WTC11 (cell line): ENCODE measurements at places on chromosomes 13 and 19.
A peak's percentile ranks its signal among the peaks of the same experiment; 100 is the strongest.

DNA sequence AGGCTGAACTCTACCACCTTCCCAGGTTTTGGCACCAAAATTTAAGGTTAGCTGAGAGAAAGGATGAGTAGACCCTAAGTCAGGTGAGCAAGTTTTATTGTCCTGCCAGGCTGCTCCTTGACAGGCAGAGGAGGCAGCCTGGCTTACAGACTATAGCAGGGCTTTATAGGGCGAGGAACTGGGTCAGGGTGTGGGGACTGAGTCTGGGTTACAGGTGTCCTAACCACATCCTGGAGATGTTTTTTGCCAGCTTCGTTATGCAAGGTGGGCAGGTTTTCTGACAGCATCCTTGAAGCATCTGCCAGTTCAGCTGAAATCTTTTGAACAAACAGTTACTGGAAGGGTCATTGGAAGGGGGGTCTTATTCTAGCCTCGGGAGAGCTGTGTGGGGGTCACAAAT, 905.7 kb upstream of the SLITRK5 start:
- no peak overlapping the region for H3K4me3 ChIP-seq
- DNase-seq = no peak
- peaks cover 2% of the 10 kb centered on the region; the same call in 1 of the 2 replicates for H3K27me3 ChIP-seq
- H3K36me3 ChIP-seq = no peaks in the 10 kb centered on the region

DNA sequence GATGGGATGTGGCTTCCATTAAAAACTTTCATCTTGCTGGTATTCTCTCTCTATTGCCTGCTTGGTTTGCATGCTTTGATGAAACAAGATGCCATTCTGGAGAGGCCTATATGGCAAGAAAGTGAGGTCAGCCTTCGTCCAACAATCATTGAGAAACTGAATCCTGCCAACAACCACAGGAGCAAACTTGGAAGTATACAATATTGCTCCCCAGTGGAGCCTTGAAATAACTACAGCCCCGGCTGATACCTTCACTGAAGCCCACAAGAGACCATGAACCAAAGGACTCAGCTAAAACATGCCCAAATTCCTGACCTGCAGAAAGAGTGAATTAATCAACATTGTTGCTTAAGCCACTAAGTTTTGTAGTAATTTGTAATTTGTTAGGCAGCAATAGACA, 82.5 kb upstream of the FGF14 start:
- no peaks in the 10 kb centered on the region for H3K4me1 ChIP-seq
- no peak overlapping the region for H3K27ac ChIP-seq
- no peaks in the 10 kb centered on the region for H3K27me3 ChIP-seq
- no peak for DNase-seq

DNA sequence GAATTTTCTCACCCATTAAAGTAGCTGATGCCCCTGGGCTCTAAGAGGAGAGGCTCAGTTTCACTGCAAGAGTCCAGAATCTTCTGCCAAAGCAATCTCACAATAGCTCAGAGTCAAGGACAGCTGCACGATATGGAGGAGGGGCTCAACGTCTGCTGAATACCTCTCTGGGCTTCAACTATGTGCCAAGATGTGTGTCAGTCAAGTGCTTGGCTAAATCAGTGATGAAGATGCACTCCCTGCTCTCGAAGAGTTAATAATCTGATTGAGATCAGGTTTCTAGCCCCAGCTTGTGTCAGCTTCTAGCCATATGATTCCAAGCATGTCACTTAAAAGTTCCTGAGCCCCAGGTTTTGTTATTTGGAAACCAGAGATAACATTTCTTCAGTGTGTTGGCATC, 46.8 kb downstream of the KLF12 start:
- H3K27ac ChIP-seq = no peak overlapping the region
- no peaks in the 10 kb centered on the region for H3K27me3 ChIP-seq
- H3K36me3 ChIP-seq = no peaks in the 10 kb centered on the region
- DNase-seq = no peak

DNA sequence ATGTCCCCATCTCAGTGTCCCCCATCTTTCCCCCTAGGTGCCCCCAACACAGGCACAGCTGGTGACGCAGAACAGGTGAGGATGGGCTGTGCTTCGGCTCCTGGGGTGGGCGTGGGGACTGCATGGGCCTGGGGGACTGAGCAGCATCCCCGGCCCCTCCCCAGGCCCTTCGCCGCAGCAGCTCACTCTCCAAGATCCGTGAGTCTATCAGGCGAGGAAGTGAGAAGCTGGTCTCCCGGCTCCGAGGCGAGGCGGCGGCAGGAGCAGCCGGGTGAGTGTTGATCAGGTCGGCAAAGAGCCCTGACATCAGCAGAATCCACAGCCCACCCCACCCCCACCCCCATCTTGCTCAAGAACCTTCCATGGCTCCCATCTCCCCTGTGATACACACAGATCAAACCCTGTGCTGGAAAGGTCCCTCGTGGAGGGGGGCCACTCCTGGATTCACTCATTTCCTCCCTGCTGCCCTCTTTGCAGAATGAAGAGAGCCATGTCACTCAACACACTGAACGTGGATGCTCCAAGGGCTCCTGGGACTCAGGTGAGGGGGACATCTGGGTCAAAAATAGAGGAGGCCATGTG, 10.0 kb downstream of the KLC3 start:
- H3K4me1 ChIP-seq = 0 out of 2 replicates have a peak, but pooled peaks cover 3% of the 10 kb centered on the region
- no peak overlapping the region for H3K4me3 ChIP-seq
- DNase-seq = no peak
- H3K27ac ChIP-seq = no peak overlapping the region
- H3K36me3 ChIP-seq = peaks cover 34% of the 10 kb centered on the region

DNA sequence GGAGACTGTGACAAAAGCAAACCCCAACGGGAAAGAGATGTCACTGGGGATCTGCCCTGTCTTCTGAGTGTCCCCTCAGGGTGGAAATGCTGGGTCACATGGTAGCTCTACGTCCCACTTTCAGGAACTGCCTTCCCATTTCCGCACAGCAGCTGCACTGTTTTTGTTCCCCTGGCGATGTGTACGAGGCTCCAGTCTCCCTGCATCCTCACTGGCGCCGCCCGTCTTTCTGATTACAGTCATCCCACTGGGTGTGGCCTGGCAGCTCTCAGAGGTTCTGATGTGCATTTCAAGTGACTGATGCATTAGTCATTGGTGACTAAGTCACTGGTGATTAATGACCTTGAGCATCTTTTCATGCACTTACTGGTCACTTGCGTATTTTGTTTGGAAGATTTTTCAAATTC, 21.2 kb downstream of the PCID2 start:
- H3K4me3 ChIP-seq = no peak overlapping the region
- peaks cover 65% of the 10 kb centered on the region for H3K36me3 ChIP-seq
- H3K27ac ChIP-seq = 0 out of 2 replicates have a peak overlapping the region, but pooled peaks have one; percentile 5
- no peaks in the 10 kb centered on the region for H3K4me1 ChIP-seq

DNA sequence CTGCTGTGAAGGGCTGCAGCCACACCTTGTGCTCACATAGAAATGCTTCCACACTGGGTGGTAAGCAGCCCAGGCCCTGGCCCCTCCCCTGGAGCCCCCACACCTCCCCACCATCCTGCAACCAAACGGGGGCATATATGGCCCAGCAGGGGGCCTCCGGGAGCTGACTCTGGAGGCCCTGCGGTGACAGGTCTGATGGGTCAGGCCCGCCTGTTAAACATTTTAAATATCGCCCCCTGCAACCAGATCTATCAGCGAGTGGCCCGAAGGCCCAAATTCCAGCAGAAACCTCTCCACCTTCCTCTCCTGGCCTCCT, 48.0 kb upstream of the KATNAL1 start:
- peaks cover 13% of the 10 kb centered on the region for H3K4me1 ChIP-seq
- H3K27me3 ChIP-seq = no peaks in the 10 kb centered on the region; the same call in 1 of the 2 replicates
- H3K4me3 ChIP-seq = no peak overlapping the region
- peaks cover 20% of the 10 kb centered on the region for H3K36me3 ChIP-seq
- DNase-seq = peak; percentile 54

GRCh38 chr19:55686311-55687050, 11.5 kb downstream of the EPN1 start:
- H3K27ac ChIP-seq = no peak overlapping the region
- peaks cover 11% of the 10 kb centered on the region; the same call in 1 of the 2 replicates for H3K36me3 ChIP-seq
- H3K4me1 ChIP-seq = no peaks in the 10 kb centered on the region
